ENCODE measurements at places on chromosomes 4 and X.

- DNase-seq = no peak
These were observed 61.5 kb downstream of the TMEM131L start for GRCh38 chr4:153527690-153528089.

GRCh38 chr4:142818031-142818430, 28.1 kb downstream of the INPP4B start:
- DNase-seq = no peak

DNA sequence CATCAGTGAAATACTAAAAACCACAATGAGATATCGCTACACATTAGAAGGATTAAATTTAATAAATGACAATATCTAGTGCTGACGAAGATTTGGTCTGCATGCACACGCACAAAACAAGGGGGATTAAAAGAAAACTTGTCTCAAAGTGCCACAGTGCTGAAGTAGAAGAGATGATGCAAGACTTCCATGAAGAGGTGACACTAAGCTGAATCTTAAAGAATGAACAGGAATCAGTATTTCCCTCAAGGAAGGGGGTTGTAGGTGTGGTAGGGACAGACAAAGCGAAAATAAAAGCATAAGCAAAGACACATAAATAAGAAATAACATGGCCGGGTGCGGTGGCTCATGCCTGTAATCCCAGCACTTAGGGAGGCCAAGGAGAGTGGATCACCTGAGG, 33.5 kb downstream of the CNOT6L start:
- no peak for DNase-seq

DNA sequence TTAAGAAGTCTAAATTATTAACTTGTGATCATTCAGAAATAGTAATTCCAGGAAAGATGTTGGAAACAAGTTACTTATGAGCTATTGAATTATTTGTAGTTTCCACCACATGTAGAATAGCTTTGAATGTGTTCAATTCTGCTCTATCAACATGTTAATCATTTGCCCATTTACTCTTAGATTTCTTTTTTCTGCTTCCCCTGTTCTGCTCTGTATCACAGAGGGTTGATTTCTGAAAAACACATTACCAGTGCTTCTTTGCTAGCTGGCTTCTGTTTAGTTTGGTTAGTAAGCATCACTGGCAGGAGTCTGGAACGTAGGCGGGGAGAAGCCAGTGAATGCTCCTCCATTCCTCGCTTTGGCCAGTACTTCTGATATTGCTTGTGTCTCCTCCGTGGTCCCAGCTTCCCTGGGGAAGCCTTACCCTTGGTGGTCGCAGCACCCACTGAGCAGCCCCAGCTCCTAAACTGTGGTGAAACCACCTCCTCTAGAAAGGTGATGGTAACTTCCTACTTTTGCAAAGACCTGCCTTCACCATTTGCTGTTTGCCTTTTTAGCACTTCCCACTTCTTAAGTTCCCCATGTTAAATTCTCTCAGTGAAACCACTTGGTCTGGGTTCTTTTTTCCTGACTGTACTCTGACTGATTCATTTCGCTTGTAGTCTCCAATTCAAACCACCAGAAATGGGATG, 40.3 kb upstream of the GALNT7 start:
- no peak for DNase-seq

GRCh38 chr4:47801481-47802002, 36.3 kb downstream of the CORIN start:
- DNase-seq = no peak

DNA sequence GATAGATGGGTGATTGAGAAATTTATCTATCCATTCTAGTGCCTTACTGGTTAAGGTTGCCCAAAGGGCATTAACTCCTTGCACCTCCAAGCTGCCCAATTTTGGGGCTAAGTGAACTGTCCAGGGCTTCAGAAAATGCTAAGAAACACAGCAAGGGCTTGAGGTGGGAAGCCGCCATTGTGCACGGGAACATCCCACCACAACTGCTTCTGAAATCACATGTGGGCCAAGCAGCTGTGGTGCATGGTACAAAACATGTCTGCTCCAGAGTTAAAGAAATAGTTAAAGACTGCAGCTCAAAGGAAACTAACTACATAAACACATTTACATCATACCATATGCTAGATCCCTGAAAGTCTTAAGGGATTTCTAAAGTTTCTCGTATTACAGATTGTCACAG, 144.3 kb upstream of the NDST3 start:
- DNase-seq = no peak

DNA sequence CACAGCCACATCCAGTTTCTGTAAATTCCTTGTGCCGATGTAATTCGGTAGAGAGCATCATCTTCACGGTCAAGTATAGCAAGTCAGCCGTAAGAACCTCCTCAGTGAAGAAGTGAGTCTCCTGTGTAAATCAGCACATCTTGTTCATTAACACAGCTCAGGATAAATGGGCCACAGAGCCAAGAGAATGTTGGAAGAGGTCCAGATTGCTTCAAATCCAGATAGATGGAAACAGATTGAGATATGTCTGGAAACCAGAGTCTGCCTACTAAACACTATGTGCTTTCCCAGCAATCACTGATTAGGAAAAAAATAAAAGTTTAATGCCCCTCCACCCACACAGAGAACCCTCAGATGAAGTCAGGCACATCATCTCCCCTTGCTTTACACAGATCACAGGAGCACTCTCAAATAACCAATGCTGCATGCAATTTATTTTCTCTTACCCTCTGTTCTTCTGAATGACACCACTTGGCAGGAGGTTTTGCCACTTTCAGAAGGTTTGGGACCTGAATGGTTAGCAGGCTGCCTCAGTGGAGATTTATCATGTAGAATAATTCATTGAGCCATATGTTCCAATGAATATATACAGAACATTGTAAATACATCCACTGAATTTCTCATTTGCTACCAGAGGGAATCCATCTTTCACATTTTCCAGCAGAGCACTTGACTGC, 357.7 kb downstream of the C4orf33 start:
- peak; percentile 5 for DNase-seq

- peak; percentile 89 for DNase-seq
These were observed 89.6 kb upstream of the PRPS2 start for GRCh38 chrX:12701628-12702027.

- peak; percentile 81 for DNase-seq
These were observed 141.1 kb downstream of the MAML3 start for GRCh38 chr4:140012688-140013486.
